H1 (cell line): ENCODE measurements at places on chromosomes 5 and 9.
A peak's percentile ranks its signal among the peaks of the same experiment; 100 is the strongest.

DNA sequence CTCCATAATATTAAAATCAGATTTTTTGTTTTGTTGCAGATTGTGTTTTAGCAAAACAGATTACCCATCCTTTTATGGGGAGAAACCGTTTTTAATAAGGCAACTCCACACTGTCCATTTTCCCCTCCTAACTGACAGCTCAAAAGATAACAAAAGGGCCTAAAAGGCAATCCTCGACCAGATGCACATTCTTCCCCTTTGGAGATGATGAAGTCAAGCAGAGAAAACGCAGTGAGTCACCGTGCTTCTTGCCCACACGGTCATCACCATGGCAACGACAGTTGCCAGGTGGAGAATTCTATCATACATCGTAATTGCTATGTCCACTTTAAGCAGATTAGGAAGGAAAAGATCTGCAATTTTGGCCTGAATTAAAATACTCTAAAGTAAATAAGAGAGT lies 96.4 kb downstream of the DIRAS2 start:
- no peak for DNase-seq

GRCh38 chr9:128396970-128397613 lies 23.6 kb upstream of the CERCAM start:
- DNase-seq, result peak; percentile 57

DNA sequence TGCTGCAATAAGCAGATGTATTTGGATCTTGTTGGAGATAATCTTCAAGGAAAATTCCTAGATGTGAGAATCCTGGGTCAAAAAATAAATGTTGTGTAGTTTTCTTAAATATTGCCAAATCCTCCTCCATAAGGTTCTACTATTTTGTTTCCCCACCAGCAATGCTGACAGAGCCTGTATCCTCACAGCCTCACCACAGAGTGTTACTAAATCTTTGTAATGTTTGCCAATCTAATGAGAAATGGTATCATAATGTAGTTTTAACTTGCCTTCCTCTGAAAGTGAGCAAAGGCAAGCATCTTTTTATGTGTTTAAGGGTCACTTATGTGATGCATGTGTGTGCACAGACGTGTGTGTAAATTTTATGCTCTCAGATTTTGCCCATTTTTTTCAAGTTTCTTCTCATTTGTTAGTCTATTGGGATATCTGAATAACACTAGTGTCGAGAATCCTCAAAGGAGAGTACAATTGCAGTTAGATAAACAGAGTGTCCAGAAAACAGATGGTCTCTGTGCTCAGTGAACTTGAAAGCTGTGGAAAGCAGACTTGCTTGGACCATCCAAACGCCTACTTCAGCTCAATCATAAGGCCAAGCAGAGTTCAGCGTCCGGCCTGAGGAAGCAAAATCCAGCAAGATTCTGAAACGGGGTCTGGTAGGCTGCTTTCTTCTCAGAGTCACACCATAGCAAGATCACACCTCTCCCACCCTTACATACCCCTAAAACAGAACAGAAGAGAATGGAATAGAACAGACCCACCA lies 35.7 kb upstream of the UGT3A1 start:
- no peak for DNase-seq

- no peak for DNase-seq
These were observed 4.6 kb downstream of the IER5L start for GRCh38 chr9:129173296-129174101.

- no peak for DNase-seq
These were observed 43.5 kb upstream of the FABP6 start for GRCh38 chr5:160185626-160186360.

DNA sequence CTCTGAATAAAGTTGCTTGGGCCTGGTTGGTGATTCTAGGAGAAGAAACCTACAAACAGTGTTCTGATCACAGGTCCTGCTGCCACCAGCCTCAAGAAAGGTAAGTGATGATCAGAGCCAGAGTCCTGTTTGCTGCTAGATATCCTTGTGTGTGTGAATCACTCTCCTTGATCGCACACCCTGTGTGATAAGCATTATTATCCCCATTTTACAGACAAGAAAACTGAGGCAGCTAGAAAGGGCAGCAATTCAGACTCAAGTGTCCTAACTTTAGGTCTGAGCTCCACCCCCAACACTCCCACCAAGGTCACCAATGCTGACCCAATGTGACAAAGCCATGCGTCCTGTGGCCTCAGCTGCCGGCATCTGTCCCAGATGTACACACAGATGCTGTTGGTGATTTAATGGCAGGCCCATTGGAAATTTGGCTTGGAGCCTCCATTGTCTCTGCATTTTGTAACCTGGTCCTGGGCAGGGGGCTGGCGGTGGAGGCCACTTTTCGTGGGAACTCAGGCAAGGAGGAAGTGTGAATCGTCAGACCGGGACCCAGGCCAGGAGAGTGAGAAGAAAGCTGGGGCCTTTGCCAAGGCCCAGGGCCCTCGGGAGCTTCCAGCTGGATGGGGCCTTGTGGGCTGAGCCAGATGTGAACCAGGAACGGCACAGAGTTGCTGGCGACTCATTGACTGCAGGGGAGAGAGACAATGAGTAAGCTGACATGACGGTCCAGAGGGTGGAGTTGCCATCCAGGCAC lies 29.8 kb upstream of the GGTA1 start:
- DNase-seq, result no peak

GRCh38 chr9:69500896-69501295 lies 171.3 kb downstream of the APBA1 start:
- no peak for DNase-seq

- no peak for DNase-seq
These were observed 406.8 kb downstream of the BRINP1 start for GRCh38 chr9:118962426-118962825.

GRCh38 chr5:59874675-59875074 lies 18.9 kb downstream of the PDE4D start:
- DNase-seq, result no peak

DNA sequence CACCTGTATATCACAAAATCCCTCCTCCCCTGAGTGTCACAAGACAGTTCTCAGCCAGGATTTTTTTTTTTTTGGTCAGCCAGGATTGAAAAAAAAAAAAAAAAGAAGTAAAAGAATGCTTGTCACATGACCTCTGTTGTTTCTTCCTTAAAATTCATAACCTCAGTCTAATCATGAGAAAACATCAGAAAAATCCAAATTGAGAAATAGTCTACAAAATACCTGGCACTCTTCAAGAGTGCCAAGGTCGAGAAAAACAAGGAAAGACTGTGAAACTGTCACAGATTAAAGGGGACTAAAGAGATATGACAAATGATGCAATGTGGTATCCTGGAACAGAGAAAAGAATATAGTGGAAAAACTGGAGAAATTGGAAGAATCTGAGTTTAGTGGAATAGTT lies 58.5 kb upstream of the SUB1 start:
- DNase-seq, result no peak

DNA sequence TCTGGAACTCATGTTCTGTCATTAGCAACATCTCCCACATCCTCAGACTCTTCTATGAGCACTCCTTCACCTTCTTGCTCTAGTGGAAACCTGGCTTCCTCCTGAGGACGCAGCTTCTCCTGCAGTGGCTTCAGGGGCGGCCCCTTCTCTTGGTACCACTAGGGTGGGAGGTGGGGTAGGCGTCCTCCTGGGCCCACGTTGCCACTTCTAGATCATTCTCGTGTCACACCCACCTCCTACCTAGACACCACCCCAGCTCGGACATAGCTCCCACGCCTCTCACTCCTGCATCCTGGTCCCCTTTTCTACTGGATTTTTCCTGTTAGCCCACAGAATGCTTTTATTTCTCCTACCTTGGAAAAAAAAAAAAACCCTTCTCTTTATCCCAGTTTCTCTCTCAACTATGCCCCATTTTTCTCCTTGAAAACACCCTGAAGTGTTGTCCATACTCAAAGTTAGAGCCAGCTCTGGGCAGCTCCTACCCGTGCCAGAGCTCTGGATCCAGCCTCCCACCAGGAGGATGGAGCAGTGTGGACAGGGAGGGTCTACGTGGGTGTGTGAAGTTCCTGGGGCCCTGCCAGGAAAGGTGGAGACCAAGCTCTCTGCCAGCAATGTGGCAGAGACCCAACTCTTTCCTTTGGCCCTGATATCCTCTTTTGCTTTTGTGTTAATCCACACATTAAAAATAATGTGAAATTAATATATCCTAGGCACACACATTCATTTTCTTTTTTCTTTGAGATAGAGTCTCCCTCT lies 179.2 kb downstream of the HSPA4 start:
- DNase-seq, result no peak

- peak; percentile 44 for DNase-seq
These were observed 213.0 kb downstream of the SMARCA2 start for GRCh38 chr9:2228132-2228531.

DNA sequence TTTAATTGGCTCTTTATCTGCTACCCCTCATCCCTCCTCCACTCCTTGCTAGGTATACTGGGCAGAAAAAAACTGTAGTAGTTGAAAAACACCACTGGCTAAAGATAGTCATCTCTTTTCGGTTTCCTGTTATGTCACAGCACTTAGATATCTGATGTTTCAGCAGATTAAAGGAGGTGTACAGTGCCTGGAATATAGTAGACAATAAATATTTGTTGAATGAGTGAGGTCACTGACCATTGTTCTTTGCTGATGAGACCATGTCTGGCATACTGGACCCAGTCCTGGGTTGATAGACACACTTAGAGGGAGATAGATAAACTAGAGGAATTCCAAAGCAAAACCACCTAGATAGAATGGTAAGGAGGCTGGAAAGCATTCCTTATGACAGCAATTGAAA lies 3.2 kb downstream of the GRPEL2 start:
- no peak for DNase-seq

GRCh38 chr5:78811866-78812265 lies 163.3 kb upstream of the LHFPL2 start:
- DNase-seq, result no peak

- no peak for DNase-seq
These were observed 46.7 kb upstream of the CER1 start for GRCh38 chr9:14769230-14769571.

DNA sequence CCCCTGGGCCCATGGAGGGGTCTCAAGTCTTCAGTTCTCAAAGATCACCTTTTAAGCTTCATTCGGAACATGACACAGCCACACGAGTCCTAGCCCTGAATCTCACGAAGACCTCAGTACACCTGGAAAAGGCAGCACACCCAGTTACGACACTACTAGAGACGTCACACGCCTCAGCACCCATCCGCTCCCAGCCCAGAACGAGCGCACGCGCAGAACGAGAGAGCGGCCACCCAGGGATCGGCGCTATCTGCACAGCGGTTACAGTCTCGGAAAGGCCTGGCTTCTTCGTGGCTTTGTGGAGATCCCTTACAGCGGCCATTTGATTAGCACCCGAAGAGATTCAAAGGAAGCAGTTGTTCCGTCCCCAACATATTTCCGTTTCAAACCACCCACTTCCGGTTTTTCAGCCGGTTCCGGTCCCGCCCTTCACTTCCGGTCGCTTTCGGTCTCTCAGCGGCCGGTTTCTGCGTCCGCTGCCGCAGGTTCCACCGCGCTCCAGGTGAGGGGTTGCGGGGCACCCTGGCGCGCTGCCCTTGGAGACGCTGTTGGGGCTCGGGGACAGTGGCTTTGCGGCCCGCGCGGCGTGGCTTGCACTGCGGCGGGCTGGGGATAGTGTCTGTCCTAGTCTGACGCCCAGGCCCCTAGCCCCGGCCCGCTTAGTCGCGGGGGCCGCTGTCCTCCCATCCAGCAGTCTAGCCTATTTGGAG lies at the start of gene UBLCP1:
Gene UBLCP1 (plus strand): TSS at position 432 of the 710 bp plus-strand sequence. CDS start 5,626 bp downstream, outside the sequence.
- peak; percentile 31 for DNase-seq

GRCh38 chr9:120104771-120105170 lies 475.2 kb downstream of the CDK5RAP2 start:
- DNase-seq, result no peak

DNA sequence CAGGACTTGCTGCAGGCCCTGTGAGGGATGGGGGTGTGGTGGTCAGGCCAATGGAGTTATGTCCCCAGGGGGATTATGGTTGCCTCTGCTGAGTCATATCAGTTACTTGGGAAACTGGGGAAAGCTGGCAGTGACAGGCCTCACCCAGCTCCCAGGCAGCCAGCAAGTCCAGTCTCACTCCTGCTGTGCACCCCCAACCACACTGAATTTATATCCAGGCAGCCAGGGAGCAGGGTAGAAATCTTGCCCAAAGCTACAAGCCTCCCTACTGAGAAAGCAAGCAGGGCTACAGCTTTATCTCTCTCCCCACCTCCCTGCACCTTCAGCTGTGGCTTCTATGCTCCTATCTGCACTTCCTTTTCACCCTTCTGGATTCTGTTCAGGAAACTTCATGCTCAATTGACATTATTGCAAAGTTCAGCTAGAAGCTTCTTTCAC lies 2076.0 kb upstream of the CDH9 start:
- no peak for DNase-seq

DNA sequence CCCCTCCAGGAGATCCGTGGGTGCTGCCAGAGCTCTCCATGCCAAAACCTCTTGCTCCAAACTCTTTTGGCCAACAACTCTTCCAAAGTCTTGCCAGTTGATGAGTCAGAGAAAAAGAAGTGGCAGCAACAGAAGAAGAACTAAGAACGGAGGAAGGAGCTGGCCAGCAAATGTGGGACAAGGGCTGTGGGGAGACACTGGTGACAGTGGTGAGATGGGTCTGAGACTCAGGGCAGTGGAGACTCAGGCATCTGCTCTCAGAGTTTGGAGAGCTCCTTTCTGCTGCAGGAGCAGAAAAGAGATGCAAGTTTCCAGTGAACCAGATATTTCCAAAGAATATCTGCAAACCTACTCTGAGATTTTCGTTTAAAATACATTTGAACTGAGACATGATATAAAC lies 92.3 kb upstream of the SEMA6A start:
- DNase-seq, result no peak

DNA sequence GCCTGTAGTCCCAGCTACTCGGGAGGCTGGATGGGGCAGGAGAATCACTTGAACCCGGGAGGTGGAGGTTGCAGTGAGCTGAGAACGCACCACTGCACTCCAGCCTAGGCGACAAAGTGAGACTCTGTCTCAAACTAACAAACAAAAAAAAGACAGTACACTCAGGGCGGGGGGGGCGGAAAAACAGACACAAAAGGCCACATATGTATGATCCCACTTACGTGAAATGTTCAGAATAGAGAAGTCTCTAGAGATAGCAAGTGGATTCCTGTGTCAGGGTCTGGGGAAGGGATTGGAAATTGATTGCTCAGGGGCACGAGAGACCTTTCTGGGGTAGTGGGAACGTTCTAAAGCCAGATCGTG lies 9.0 kb upstream of the LCN1 start:
- DNase-seq, result no peak

- DNase-seq, result no peak
These were observed 10.0 kb downstream of the FAM13B start for GRCh38 chr5:138022912-138023311.

DNA sequence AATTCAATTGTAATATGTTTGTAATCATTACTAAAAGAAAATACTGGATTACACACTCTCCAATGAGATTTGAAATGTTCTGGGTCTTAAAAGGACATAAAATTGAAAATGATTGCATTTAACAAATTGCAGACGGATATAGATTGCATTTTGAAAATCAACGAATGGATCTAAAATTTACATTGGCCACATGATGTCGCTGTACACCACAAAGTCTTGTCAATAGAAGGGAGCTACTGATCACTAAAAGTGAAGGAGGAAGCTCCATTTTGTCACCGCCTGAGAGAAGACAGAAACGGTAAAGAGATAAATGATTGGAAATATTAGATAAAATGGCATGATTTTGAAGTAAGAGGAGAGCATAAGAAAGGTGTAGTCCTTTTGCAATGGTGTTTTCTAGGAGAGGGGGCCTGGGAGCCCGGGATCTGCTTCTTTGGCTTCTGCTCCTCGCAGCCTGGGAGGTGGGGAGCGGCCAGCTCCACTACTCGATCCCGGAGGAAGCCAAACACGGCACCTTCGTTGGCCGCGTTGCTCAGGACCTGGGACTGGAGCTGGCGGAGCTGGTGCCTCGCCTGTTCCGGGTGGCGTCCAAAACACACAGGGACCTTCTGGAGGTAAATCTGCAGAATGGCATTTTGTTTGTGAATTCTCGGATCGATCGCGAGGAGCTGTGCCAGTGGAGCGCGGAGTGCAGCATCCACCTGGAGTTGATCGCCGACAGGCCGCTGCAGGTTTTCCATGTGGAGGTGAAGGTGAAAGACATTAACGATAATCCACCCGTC lies at the start of gene PCDHA1:
Gene PCDHA1 (plus strand): TSS at position 236 of the 782 bp plus-strand sequence.
- DNase-seq, result no peak
